ENCODE measurements at places on chromosomes 7 and 10.

DNA sequence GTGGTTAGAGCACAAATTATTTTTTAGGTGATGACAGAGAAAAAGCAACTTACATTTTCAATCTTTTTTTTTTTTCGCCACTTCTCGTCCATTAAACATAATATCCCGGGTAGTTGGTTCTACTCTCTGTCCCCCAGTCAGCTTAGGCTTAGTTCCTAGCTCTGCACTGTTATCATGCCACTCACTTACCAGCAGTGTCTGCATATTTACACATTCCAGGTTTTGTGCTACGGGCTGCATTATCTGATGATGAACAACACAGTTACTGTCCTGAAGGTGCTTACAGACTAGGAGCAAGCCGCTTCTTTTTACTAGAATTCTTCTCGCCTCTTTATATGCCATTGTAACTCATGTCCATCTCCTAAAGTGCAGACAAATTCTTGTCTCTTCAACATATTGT, 121.8 kb upstream of the NPVF start:
- no peak for DNase-seq

DNA sequence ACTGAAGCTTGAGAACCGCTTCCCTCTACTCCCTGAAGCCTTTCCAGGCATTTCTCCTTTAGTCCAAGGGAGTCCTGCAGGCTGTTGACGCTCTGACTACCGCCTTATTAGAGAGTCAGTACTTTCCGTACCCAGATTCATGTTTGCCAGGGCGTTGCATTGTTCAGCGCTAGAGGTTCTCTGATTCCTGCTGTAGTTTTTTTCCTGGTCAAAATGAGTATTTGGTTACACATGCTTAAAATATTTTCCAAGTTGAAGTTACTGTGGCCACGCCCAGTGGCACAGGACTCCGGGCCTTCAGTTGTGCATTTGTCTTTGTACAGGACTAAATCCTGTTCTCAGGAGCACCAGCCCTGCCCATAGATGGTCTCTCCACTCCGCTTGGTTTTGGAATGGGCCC, 7.9 kb downstream of the MTURN start:
- DNase-seq = no peak

- DNase-seq = no peak
Observed at GRCh38 chr7:134329614-134330346, 13.1 kb upstream of the SLC35B4 start.

DNA sequence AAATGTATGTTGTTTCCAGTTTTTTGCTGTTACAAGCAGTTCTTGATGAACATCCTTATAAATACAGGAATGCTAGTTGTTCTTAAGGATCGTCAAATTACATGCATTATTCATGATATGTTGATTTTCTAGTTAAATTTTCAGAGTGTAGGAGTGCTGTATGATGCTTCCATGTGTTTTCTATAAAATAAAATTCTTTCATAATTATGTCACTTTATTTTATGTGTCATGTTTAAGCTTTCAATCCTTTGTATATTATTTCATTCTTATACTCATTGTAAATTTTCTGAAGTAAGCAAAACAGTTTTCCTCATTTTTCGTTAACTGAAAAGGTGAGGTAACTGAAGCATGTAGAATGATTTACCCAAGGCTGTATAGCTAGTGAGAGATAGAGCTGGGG, 16.8 kb upstream of the MYPN start:
- DNase-seq = no peak

- no peak for DNase-seq
Observed at GRCh38 chr7:42219447-42219846, 17.6 kb downstream of the GLI3 start.

DNA sequence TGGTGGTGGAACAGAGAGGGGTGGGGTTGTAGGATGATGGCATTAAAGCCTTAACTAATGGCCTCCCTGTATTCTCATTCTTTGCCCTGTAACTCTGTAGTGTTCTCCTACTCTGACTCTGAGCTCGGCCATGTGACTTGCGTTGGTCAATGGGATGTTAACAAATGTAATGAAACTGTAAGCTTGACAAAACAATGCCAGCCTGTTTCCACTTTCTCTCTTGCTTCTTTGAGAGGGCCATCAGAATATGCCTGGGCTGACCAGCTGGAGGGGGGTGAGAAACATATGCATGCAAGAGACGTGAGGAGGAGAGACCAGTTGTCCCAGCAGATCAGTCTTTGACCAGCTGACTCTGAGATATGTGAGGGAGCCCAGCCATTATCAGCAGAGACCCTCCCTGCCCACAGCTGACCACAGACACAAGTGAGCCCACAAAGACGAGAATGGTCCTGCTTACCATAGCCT, 100.6 kb downstream of the ICA1 start:
- no peak for DNase-seq

- no peak for DNase-seq
Observed at GRCh38 chr7:156474241-156474743, 166.3 kb upstream of the RNF32 start.

- DNase-seq = no peak
Observed at GRCh38 chr7:34807548-34808340, 149.7 kb downstream of the NPSR1 start.

DNA sequence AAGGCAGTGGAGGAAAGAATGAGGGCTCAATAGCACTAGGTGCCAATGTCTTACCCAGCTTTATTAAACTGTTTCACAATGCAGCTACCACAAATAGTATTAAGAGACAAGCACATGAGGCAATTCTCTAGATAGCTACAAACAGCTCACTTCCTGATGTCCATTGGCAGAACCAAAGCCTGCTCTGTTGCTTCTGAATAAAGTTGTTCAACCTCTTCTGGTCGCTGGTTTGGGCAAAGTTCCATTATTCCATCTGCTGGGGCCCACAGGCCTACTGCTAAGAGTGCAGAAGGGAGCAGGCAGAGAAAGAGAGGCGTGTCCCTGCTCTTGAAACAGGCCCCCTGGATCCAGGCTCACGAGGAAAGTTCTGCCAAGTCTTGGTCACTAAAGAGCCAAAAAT, 173.9 kb downstream of the ZNF438 start:
- DNase-seq = no peak

GRCh38 chr10:97598407-97599271, 9.1 kb downstream of the C10orf62 start:
- DNase-seq = no peak

DNA sequence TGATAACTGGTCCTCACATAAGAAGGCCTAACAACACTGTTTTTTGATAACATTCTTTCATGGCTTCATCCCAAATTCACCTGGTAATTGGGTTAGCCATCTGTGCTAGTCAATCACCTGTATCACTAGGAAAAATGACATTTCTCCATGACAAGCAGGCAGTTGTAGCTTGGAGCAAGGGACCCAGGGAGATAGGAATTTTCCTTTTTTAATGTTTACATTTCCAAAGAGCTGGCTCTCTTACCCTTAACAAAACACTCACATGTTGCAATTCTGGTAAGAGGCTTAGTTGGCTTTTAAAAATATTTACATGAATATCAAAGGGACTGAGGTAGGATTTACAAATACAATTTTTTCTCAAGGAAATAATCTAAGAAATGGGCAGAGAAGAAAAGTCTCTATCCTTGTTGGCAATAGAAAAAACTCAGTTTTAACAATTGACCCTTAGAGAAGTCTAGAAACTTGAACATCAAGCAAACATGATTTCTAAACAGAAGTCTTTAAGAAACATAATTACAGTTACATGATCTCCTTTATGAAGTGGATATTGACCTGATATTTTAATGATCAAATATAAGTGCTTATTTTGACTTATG, 16.1 kb upstream of the AKR1C1 start:
- no peak for DNase-seq

DNA sequence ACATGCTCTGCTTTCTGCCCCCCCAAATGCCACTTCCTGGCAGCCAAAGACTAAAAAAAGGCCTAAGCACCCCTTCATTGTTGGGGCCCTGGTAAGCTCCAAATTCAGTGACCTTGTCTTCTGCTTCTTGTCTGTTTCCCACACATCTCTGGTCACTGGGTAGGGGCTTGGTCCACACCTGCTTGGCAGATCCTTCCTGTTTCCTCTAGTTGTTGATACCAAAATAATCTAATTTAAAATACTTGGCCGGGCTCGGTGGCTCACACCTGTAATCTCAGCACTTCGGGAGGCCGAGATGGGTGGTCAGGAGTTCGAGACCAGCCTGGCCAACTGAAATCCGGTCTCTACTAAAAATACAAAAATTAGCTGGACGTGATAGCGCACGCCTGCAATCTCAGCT, 130.6 kb downstream of the CAMK1D start:
- DNase-seq = no peak

DNA sequence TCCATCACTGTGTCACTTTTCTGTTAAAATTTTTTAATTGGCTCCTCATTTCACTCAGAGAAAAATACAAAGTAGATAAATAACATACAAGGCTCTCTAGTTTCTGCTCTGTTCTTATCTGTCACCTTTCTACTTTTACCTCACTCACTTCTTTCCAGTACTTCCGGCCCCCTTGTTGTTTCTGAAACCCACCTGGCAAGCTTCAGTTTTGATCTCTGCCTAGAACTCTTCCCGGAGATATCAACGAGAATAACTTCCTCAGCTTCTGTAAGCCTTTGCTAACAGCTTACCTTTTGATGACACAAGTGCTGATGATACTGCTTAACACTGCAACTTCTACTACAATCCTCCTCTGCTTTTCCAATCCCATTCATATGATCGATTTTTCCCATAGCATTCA, 566.2 kb downstream of the PCDH15 start:
- no peak for DNase-seq

- DNase-seq = no peak
Observed at GRCh38 chr10:79013406-79013987, 55.3 kb upstream of the ZMIZ1 start.

GRCh38 chr10:26706206-26706605, 8.7 kb downstream of the PDSS1 start:
- DNase-seq = no peak

DNA sequence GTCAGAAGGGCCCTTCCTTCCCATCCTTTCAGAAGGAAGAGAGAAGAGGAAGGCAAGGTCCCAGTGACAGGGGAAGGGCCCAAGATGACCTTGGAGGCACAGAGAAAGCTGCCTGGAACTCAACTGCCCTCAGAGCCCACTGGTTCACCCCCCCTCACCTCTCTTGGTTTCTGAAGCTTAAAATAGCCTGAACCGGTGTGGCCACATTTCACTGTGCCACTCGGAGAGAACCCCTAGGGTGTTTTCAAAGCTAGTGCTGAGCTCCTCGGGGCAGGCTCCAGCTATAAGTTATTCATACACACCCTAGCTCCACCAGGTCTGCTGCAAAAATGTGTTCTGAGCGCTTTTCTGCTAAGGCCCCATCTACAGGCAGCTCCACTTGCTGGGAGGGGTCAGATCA, 60.9 kb upstream of the ADRB1 start:
- DNase-seq = no peak

GRCh38 chr10:122471531-122472177, 10.3 kb downstream of the HTRA1 start:
- DNase-seq = no peak

DNA sequence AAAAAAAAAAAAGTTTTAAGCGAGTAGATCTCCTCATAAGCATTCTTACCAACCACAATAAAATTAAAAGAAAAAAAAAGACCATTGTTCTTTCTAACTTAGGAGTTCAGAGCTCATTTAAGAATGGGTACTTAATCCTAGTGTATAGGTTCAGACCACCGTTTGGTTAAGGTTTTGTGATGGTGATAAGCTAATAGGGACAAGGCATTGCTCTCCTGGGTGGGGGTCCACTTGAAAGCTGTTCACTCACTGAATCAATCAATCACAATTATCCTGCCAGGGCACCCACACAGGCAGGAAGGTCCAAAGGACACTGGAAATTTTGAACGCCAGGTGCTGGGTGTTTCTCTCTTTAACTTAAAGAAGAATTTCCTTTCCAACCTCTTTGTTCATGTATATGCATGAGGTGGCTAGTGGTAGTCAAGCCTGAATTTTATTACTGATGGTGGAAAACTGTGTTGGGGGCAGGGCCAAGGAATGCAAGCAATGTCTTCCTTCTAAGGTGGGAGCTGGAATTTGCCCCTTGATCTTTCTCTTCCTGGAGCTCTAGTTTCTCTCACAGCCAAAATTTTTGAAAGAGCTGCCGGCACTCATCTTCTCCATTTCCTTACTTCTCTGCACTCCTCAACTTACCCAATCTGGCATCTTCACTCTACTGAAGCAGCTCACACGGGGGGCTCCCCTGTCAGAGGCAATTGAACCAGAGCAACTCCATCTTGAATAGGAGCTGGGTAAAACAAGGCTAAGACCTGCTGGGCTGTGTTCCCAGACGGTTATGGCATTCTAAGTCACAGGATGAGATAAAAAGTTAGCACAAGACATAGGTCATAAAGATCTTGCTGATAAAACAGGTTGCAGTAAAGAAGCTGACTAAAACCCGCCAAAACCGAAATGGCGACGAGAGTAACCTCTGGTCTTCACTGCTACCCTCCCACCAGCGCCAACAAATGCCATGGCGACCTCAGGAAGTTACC, 7.5 kb upstream of the FAM131B start:
- no peak for DNase-seq

DNA sequence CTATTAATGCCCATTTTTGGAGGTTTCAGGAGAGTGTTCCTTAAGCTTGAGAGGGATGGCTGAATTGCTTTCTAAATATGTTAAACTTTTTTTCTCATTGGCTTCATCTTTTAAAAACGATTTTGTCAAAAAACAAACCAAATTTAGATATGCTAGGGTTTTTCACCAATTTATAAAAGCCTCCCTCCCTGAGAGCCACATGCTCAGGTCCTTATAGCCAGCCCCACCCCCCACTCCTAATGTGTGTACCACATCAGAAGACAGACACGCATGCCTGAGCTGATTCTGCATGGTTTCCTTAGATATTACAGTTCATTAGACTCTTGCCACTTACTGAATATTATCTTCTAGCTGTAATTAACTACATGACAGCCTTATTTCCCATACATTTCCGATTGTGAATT, 2.0 kb downstream of the CUL1 start:
- no peak for DNase-seq

- no peak for DNase-seq
Observed at GRCh38 chr7:129840757-129841156, 112.0 kb downstream of the UBE2H start.

GRCh38 chr10:84337199-84337598, 8.8 kb downstream of the CCSER2 start:
- no peak for DNase-seq

DNA sequence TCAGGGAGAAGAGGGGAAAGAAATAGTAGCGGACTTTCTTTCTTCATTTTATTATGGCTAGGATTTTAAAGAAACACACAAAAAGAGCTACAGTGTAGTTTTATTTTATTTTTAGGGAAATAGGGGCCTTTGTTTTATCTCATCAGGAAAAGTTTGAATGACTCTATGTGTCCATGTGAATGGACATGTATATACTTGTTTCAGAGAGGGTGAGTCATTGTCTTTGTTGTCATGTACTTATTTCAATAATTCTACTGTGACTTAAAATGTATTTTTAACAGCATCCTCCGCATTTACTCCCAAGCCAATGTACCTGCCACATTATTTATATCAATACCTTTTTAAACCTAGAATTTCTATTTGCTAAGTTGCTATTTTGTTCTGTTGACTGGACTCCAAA, 569.5 kb downstream of the SORCS3 start:
- no peak for DNase-seq

- DNase-seq = no peak
Observed at GRCh38 chr7:22361320-22361719, 4.4 kb upstream of the RAPGEF5 start.

GRCh38 chr10:112383325-112383724, 9.4 kb downstream of the ACSL5 start:
- DNase-seq = no peak

Measured in urinary bladder (tissue), 4 donors.